Aorta (tissue), 5 donors: ENCODE measurements at places on chromosomes 6 and 20. TPM values are rescaled to one million over a fixed set of nuclear protein-coding genes. Genes with fewer than 3 reads are reported as not detected.

HLA-DRB1 gene
- 157 TPM for total RNA-seq

TREM1 gene
- total RNA-seq: 18.4 TPM

ANKRD6 gene
- total RNA-seq: 45.9 TPM

EEF1A2 gene
- 0.88 TPM for total RNA-seq

ZNF133 gene
- 11.9 TPM for total RNA-seq

KIAA1586 gene
- total RNA-seq: 16.5 TPM

NKX2-4 gene
- total RNA-seq: not detected

NHSL1 gene
- total RNA-seq: 25.2 TPM

GHRH gene
- not detected for total RNA-seq
